Activated naive CD4-positive, alpha-beta T cell treated with Interleukin-2 at 50 U/mL for 16 hours (primary cell): ENCODE measurements at places on chromosomes 16 and 17.

DNA sequence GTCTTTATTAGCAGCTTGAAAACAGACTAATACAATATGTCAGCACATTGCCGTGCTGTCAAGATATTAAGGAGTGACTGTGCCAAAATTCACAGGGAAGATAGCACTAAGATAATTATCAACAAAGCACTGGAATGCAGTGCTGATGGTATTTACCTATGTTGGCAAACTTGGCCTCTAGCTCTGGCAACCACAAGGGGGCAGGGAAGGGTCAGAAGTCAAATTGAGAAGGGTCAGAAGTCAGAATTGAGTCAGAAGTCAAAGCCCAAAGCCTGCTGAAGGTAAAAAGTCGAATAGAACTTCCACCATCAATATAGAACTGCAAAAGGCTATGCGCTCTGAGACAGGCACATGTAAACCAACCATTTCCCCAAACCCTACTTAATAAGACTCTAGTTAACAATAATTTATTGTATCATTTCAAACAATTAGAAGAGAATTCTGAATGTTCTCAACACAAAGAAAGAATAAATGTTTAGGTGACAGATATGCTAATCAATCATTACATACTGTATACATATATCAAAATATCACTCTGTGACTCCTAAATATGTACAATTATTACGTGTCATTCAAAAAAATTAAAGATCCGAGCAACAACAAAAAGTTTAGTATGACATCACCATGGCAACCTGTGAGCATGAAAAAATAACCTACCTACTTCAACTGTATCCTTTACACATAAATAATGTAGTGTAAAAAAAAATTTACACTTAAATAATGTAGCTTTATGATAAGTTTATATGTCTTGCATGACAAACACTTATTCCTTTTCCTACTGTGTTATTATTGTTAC, 916.1 kb downstream of the KCNJ2 start:
- no peak for DNase-seq

DNA sequence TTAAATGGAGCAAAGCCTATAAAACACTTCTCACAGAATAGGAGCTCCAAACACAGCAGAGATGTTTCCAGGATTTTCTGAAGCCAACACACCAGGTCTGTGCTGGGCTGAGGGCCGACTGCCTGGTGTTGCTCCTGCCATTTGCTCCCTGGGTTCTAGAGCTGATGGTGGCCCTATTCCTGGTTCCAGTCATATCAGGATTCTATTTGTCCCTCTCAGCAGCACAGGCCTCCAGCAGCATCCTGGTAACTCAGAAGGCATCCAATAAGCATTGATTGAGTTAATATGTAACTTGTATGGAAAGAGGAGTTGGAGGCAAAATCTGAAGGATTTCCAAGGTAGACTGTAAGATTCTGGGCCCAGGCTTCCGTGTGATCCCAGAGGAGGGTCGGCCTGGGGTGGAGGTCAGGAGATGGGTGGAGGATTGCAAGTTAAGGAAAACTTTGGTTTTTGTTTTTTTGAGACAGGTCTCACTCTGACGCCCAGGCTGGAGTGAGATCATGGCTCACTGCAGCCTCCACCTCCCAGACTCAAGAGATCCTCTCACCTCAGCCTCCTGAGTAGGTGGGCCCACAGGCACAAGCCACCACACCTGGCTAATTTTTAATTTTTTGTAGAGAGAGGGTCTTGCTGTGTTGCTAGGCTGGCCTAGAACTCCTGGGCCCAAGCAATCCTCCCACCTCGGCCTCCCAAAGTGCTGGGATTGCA, 5.7 kb downstream of the NUPR1 start:
- no peak for DNase-seq

DNA sequence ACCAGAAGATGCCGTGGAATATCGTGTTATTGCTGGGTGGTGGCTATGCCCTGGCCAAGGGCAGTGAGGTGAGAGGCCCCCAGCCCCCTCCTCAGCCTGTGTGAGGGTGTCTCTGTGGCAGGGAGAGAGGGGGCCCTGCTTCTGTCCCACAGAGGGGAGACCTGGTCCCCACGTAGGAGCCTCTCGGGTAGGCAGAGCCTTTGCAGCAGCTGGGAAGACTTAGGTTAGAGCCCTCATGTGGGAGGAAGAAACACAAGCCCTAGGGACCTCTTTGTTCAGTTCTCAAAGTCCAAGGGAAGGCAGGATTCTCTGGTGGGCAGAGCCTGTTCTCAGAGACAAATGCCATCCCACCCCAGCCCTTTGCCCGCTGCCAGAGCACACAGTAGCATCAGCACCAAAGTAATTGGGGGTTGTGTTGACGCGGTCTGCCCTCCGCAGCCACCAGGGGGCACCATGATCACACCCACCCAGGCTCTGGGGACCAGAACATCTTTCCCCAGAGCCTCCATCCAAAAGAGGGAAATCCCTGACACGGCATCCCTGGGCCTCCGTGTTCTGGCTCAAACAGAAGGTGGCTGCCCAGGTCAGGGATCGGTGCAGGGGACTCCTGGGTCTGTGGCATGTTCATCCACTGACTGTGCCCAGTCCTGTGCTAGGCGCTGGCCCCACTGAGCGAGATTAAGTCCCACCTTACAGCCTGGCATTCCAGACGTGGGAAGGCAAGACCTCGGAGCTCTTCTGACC, 11.5 kb upstream of the FOXN1 start:
- DNase-seq = peak; percentile 79

DNA sequence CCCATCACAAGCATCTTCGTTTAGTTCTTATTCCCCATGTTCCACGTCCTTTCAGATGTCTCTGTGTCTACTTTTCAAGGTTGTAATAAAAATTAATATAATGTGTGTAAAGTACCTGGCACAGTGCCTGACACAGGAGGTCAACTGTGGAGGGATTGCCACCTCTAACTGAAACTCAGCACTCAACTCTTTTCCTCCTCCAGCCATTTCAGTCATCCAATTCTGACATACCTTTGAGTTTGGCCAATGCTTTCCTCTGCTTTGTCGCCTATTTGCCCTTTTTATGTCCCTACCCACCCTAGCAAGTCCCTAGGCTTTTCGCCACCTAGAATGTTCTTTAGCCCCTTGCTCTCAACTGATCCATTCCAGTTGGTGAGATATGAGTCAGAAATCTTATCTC, 1.6 kb downstream of the UBE2Z start:
- DNase-seq = no peak

DNA sequence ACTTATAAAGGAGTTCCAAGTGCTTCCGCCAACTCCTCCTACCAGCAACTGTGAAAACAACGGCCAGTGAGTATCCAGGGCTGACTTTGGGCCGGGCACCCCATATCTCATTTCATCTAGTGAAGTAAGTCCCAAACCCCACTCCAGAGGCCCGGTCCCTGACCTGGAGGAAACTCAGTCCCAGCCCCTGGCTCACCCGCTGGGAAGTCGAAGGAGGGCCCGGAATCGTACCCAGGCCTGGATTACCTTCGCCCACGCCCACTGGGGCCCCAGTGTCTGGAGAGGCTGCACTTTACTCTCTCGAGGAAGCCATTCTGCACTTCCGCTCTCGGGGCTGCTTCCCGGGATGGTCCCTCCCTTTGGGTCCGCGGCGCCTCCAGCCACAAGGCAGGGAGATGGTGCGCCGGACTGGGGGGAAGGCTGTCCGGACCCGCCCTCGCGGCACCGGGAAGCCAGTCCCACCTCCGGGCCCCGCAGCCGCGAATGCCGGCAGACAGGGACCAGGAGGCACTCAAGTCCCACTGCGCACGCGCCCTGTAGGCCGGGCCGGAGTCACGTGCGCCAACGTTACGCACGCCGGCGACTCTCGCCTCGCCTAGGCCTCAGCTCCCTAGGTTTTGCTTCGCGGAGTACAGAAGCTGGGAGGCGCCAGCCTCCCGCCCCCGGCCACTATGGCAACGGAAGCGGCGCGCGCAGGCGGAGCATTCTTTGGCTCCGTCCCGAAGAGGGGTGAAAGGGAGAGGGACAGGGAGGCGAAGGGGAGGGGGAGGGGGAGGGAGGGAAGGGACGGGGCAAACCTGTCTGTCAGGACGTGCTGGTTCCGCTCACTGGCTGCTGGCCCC, at the start of gene CMTR2:
Gene CMTR2, minus strand, starts transcription at position 513 of the 842 bp plus-strand sequence. CDS start 3,482 bp downstream, outside the sequence.
- peak; percentile 91 for DNase-seq

DNA sequence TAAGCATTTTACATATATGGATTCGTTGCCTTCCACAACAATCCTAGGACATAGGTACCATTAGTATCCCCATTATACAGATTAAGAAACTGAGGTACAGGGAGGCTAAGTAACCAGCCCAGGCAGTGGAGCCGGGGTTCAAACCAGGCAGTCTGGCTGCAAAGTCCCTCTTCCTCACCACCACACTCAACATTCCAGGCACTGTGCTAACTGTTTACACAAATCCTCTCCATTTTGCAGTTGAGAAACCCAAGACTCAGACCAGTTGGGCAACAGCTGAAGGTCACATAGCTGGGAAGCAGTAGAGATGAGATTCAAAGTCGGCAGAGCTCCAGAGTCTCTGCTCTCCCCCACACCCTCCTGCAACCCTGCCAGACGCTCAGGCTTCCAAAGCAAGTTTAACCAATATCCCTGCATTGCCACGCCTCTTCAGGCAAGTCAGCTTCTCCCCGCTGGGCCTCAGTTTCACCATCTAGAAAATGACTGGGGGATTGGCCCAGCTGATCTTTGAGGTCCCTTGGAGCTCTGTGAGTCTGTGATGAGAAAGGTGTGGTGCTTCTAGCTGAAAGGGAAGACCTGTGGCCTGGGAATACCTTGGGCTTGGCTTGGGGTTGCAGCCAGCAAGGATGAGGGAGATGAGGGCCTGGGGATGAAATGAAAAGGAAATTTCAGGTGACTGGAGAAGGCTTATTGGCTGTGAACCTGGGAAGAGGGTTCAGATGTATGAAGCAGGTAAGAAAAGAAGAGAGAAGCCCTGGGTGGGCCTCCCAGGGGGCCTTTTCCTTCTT, 14.0 kb downstream of the CCR7 start:
- no peak for DNase-seq

DNA sequence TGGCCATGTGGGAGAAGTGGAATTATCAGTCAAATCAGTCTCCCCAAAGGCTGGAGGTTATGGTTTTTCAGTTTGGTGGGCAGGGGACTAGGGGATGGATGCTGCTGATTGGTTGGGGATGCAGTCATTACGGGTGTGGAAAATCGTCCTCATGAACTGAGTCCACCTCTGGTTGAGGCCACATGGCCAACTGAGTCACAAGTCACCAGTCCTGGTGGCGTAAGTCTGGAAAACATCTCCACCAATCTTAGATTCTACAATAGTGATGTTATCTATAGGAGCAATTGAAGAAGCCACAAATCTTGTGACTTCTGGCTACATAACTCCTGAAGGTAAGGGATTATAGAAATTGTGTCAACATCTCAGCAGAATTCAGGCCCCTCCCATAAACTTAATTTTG, 5.2 kb upstream of the RNF135 start:
- no peak for DNase-seq

- no peak for DNase-seq
These were observed 248.8 kb upstream of the ELAC2 start for GRCh38 chr17:13266606-13267005.

DNA sequence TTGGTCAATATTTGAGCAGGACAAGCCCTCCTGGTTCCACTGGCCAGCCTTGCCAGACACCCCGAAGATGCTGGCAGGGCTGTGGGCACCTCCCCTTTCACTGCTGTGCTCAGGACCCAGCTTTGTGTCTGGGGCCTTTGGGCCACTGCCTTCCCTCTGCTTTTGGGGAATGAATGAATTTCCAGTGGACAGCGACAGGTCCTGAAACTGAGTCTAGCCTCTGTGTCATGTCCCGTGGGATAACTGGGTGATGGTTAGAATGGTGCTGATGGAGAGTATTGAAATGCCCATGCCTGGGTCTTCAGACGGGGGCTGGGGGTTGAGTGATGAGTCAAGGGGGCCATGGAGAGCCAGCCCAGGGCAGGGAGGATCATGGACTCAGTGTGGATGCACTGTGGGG, 135.8 kb downstream of the FOXL1 start:
- DNase-seq = no peak

GRCh38 chr17:34993031-34993430, 12.7 kb downstream of the LIG3 start:
- no peak for DNase-seq

- DNase-seq = no peak
These were observed 170.6 kb downstream of the GSG1L start for GRCh38 chr16:27892879-27893278.

DNA sequence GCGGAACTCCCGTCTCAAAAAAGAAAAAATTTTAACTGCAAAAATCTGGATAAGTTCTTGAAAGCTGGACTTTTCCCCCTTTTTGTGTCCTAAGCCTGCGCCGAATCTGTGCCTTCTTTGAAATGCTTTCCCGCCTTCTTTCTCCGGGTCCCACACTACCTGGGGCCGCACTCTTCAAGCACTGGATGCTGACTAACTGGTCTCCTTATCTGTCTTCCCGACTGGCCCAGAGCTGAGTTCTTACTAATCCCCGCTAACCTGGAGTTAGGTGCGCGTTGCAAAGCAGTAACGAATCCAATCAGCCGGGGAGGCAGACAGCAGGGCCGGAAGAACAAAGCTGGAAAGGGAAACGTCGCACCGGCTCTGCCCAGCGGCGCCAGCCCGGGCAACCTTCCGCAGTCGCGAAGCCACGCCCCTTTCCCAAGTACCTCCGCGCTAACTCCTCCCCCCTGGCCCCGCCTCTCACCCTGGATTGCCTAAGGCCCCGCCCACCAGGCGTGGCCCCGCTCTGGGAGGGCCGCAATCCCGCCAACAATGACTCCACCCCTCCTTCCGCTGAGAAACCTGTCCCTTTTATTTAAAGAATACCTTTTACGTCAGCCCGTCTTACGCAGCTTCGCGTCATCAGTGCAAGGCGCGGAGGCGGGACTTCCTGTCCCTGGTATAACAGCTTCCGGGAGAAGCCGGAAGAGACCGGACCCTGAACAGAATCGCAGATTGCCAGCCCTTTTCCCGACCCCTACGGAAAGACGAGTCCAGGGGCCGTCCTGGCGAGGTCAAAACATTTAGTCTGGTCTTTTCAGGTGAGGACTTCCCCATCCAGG, at the start of gene TMUB2:
Gene TMUB2, plus strand, starts transcription at position 666 of the 824 bp plus-strand sequence. CDS start 737 bp downstream, outside the sequence.
- DNase-seq = peak; percentile 100

- DNase-seq = no peak
These were observed 525.9 kb upstream of the CDH8 start for GRCh38 chr16:62562121-62562520.

DNA sequence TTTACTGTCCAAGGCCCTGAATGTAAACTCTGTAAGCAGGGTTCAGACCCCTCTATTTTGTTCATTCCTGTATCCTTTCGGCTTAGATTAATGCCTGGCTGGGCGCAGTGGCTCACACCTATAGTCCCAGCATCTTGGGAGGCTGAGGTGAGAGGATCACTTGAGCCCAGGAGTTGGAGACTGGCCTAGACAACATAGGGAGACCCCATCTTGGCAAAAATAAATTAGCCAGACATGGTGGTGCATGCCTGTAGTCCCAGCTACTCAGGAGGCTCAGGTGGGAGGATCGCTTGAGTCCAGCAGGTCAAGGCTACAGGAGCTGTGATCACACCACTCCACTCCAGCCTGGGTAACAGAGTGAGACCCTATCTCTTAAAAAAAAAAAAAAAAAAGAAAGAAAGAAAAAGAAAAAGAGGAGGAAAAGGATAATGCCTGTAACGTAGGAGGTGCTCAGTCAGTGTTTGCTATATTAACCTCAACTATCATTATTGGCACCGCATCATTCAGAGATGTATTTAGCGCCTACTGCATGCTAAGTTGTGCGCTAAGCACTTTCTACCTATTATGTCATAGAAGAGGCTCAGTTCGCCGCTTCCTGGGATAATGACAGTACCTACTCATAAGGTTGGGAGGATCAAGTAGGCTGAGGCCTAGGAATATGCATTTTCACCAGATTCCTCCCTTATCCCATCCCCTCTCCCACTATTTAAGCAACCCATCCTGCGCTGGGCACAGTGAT, 5.0 kb downstream of the SOCS1 start:
- DNase-seq = no peak
